AG04449 (cell line): ENCODE measurements at places on chromosomes 7 and 10.

DNA sequence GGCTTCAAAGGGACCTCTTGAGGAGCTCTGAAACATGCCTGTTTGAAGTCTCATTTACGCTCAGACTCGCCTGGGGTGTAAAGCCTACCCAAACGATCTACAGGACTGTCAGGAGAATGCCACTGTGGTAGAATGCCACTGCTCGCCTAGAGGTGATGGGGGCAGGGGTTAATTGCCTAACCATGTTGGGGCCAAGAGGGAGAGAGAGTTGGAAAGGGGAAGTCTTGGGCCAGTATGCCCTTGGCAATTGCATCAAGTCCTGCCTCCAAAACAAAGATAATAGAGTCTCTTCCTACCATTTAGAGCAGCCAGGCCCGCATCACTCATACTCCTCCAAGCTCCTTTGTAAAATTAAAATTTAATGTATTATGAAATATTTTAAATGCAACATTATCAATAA lies 25.2 kb downstream of the CDK1 start:
- DNase-seq: no peak

GRCh38 chr7:151138153-151138851 lies 29.2 kb downstream of the GBX1 start:
- DNase-seq: no peak

- DNase-seq: no peak
Observed at GRCh38 chr10:76177936-76178335, 746.5 kb downstream of the LRMDA start.

GRCh38 chr7:50151001-50151400 lies 58.0 kb upstream of the ZPBP start:
- DNase-seq: no peak

DNA sequence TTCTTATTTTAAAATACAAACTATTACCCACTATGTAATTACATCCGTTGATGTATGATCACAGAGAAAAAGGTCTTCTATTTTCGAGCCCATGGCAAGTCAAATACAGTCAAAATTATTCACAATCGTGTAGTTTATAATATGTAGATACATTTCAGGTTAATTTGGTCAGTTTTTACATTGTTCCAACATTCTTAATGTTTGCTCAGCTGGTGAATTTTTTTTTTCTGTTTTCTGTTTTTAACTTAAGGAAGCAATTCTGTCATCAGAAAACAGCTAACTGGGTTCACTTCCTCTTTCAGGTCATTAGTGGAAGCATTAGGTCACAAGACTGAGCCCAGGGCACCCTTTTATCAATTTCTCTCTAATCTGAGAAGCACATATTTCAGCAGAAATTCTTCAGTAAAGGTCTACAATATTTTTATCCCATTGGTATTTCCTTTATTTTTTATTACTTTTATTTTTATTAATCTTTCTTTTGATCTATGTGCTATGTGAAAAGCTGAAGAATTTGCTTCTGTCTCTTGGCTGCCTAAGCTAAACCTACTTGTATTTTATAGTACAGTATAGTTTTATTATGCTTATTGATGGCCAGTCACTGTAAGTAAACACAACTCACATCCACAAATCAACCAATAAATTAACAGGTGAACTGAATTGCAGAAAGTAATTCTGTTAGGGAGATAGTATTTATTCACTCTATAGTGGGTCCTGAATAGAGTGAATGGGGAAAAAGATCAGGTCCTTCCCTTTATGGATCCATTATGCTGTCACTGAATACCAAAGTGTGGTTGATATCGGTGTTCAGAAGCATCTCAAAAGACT lies 84.6 kb downstream of the ICA1 start:
- no peak for DNase-seq

DNA sequence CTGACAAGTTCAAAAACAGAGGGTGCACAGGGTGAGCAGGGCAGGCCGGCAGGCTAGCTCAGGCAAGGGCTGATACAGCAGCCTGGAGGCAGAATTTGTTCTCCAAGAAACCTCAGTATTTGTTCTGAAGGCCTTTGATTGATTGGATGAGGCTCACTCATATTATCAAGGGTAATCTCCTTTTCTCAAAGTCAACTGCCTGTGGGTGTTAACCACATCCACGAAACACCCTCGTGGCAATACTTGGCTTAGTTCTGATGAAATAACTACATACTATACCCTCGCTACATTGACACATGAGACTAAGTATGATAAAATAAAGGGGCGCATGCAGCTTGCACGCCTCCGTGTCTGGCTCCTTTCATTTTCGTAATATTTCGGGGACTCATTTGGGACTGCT lies 4.4 kb upstream of the PPP2R2D start:
- no peak for DNase-seq

DNA sequence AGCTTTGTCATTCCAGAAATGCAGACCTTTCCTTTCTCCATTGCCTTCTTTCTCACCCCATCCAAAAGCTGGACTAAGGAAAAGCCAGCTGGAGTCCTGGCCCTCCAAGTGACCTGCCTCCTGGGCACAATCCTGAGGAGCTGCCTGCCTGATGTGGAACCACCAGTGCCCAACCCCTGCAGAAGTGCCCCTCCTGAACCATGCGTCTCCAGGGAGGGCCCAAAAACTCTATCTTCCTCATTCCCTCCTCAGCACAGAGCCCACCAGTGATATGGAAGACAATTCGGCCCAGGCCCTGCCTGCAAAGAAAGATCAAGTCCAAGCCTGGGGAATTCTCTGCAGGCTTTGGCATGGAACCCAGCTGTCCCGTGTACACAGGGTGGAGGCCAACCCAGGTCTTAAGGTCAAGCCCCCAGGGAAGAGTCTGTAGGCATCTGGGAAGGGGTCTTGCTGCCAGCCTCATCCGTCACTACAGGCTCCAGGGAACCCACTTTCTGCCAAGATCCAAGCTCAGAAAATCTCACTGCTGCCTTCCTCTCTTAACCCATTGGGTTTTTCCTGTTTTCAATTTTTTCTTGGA lies 3.5 kb upstream of the GRID1 start:
- no peak for DNase-seq

DNA sequence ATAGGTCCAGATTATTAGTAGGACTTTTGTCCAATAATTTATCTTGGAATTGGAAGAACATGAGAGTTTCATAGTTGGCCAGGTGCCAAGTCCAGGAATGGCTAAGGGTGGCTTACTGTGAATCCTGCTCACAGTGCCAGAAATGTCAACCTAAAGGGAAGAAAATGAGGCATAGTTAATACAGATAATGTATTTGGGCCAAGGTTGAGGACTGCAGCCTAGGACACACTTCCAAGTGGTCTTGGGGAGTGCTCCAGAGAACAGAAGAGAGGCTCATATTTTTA lies 78.2 kb downstream of the MAPK8 start:
- no peak for DNase-seq

- DNase-seq: no peak
Observed at GRCh38 chr7:16051561-16052255, 365.2 kb upstream of the MEOX2 start.

DNA sequence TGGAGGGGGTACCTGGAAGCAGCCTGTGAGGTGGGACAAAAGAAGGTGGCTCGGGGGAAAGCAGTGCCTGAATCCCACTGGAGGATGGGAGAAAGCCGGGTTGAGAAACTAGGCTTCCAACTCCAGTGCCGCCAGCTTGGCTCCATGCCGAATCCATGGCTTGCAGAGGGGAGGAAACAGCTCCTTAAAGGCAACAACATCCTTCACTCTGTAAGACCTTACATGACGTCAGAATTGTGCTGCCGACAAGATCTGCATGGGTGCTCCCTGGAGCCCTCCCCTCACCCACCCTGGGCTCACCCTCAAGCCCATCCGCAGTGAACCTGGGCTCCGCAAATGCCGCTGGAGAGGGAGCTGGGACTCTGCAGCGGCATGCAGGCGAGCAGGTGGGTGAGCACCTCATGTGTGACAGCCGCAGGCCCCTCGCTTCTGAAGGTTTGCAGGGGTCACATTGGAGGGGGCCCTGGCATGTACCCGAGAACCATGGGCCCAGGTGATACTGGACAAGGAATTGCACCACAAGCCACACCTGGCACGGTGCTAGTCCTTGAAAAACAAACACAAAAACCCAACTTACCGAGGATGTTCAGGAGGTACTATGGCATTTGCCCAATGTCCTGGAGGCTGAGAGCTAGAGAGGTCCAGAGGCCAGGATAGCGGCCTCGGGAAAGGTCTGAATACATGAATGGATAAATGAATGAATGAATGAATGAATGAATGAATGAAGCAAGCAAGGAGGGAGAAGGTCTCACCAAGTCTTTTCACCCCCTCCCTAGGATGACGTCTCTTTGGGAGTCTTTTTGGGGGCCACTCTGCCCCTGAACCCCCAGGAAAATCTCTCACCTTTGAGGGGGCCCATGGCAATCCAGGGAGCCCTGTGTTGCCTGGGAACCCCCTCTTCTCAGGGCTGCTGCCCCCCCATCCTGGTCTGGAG lies 238.6 kb upstream of the SHH start:
- DNase-seq: no peak

- no peak for DNase-seq
Observed at GRCh38 chr7:47572939-47573757, 8.8 kb downstream of the TNS3 start.

DNA sequence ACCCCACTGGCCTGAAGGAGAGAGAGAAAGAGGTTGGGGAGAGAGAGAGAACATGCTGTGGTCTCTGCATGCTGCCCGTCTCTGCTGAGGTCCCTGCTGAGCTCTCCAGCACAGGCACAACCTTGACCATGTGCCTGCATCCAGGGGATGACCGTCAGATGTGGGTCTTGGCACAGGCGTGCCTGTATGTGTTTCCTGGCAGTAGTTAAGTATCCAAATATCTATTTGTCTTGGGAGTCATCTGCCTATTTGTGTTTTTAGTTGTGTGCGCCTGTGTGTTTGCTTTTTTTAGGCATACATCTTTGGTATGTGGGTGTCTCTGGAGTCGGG lies 1.9 kb upstream of the UNC5B start:
- DNase-seq: no peak

DNA sequence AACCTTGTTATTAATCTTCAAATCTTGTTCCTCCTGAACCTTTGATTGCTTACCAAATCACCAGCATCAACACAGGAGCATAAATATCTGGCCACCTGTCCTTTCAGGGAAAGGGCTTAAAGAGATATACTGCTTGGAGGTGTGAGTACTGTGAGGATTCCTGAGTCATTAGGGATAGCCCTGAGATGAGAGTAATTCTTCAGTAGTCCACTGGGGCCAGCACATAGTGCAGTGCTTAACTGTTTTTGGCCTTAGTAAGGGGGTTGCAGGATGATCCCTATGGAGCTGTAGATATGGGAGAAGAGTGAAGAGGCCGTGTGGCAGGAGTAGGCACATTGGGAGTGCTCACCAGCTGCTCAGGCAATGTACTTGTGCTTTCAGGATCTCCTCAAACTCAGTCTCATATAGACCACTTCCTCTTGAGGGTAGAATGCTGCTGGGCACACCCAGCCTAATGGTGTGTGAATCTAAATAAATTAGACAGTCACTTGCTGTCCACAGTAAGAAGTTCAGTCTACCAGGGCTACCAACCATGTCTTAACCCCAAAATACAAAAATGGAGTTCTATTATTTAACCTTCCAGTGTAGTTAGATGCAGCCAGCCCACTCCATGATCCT lies 26.5 kb upstream of the GPR141 start:
- DNase-seq: no peak

GRCh38 chr10:71712572-71713134 lies 6.9 kb downstream of the C10orf105 start:
- no peak for DNase-seq

DNA sequence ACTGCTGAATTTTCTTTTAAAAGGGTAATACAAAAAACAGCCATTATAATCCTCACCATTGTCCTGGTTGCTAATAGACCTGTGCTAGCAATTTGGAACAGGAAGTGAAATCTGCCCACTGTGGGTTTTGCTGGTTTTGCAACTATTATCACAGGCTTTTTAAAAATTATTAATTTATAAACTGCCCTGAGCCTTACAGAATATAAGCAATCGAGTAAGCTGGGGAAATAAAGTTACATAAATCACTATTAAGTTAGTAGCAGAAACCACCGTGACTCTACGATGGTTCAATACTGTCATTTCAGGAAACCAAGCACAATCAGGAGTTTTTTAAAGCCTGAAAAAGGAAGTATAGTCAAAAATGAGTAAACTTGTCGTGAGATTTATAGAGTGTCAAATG lies 62.3 kb downstream of the TMEM26 start:
- no peak for DNase-seq

- DNase-seq: no peak
Observed at GRCh38 chr7:69882269-69882668, 284.0 kb downstream of the AUTS2 start.

- DNase-seq: no peak
Observed at GRCh38 chr7:118473271-118473670, 248.8 kb downstream of the ANKRD7 start.

- DNase-seq: no peak
Observed at GRCh38 chr10:114943000-114943399, 5.0 kb downstream of the TRUB1 start.

DNA sequence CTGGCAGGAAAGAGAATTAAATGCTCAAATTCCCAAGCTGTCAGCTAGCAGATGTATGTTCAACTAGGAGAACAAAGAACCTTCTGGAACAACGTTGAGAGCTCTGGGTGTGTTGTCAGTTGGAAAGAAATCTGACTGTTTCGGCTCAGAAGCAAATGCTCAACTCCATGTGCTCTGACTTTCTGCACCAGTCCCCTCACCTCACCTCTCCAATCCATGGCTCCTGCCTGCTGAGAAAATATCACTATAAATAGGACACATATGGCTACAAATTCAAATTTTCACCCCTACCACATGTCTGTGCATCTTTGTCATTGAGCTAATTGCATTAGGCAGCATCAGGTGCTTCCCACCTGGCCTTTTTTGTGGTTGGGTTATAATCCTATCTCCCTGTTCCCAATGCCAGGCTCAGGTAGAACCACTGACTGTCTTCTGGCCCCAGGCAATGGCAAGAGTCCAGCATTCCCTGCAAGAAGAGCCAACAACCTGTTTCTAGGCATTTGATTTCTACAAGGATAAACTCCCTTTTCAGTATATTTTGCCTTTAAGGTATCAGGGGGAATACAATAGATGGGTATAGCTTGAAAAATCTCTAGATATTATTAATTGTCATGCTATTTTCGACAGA lies 142.6 kb upstream of the LSM8 start:
- DNase-seq: no peak

DNA sequence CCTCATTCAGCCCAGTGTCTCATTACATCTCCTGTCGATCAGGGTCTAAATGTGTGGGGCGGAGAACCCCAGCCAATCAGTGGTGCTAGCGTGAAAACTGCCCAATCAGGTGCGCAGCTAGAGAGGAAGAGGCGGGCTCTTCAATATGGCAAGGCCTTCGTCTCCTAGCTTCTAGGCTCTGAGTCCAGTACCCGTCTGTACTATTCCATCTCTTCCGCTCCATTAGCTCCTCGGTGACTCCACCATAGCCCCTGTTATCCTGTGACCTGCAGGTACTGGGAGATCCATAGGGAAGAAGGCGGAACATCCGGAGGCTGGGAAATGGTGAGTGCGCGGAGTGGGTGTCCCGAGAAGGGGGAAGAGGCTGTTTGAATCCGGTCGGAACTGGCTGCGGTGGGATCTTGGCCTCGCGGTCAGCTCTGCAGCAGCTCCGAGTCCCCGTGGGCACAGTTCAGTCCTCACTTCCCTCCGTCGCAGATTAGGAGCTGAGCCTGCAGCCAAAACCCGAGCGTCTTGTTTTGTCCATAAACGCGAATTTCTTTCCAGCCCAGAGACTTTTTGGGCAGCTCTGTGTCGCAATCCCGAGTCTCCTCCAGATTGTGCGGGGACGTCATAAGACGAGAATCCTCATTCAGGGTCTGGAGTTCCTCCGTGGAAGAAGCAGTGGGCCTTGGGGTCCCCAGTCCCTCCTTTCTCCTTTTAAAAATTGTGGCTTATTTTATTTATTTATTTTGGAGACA lies at the start of gene ZNF727:
Gene ZNF727, plus strand, starts transcription at position 134 of the 740 bp plus-strand sequence. Its CDS starts 188 bp downstream, at position 322.
- no peak for DNase-seq

GRCh38 chr10:123392182-123392963 lies 238.2 kb downstream of the BUB3 start:
- DNase-seq: no peak

GRCh38 chr10:111023060-111023459 lies 53.8 kb upstream of the ADRA2A start:
- DNase-seq: no peak
